Activated CD4-positive, alpha-beta T cell treated with anti-CD3 and anti-CD28 coated beads, Interleukin-2, amount 10 ng/mL, durations not matched to agents 7 days and 5 days (primary cell): ENCODE measurements at places on chromosomes 16 and 17.

GRCh38 chr16:57032931-57033330 is 43.6 kb downstream of the NLRC5 start:
- DNase-seq: no peak

- no peak for DNase-seq
These were observed 301.6 kb upstream of the C16orf82 start for GRCh38 chr16:26765087-26765486.

DNA sequence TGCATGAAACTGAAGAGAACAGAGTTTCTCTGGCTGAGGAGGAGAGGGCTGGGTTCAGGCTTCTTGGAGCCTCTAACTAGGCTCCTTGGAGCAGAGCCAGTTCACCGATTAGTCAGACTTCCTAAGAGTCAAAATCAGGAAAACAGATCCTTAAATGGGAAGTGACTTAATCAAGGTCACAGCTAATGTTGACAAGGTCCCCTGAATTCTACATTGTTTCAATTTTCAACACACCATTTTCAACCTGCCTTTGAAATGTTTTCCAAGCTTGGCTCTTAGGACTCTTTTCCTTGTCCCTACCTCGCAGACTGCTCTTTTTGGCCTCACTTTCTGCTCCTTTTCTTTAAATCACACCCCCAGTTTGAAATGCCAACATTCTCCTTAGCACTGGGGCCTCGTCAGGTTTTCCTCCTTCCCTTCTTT is 16.3 kb downstream of the MYL4 start:
- DNase-seq: no peak

GRCh38 chr17:50816771-50817751 is 18.3 kb upstream of the WFIKKN2 start:
- peak; percentile 60 for DNase-seq

DNA sequence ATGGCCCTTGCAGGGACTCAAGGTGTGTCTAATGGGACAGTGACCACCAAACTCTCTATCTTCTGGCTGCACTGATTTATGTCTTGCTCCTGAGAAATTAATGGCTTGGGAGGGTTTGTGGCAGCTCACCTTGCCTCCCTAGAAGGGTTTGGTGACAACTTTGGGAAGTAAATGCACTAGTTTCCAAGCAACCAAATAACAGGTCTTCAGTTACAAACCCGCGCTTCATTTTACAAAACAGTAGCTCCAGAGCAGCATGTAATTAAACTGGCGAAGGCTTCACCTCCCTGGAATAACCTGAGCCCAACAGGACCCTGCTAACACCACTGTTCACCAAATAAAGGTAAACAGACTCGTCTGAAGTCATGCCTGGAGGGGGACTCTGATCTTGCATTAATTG is 318.3 kb downstream of the SLC39A11 start:
- no peak for DNase-seq

- no peak for DNase-seq
These were observed 5.1 kb downstream of the FANCA start for GRCh38 chr16:89811321-89811720.
